Mesothelial cell of epicardium (in vitro differentiated cells): ENCODE measurements at places on chromosomes 1 and 21.

DNA sequence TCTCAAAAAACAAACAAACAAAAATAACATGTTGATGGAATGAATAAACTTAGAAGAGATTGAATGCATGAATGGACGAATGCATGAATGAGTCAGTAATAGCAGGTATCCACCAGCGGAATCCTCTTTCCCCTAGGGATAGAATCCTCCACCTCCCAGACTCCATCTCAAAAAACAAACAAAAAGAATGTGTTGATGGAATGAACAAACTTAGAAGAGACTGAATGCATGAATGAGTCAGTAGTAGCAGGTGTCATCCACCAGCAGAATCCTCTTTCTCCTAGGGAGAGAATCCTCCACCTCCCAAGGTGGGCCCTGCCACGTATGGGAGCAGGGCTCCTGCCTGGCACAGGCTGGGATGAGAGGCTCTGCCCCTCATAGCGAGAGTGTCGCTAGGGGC lies 26.8 kb upstream of the RNF19B start:
- no peak overlapping the region for H3K27ac ChIP-seq
- DNase-seq = no peak
- H3K4me1 ChIP-seq = peaks cover 25% of the 10 kb centered on the region

DNA sequence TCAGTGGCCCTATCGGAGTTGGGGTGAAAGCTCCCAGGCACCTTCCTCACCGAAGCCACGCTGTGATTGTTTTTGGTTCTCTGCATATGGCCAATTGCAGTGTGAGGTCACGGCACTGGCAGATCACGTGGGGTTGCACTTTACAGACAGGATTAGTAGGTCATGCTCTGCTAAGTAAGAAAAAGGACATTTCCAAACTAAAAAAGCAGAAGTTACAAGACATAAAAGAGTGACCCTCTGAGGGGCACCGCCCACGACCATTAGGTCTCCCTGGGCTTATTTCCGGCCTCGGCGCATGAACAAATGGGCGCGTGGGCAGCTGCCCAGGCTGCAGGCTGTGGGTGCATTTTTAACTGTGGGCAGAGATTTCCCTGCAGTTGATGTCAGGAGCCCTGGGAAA lies 2.0 kb downstream of the CAPN9 start:
- no peaks in the 10 kb centered on the region for H3K27me3 ChIP-seq
- peaks cover 31% of the 10 kb centered on the region for H3K4me1 ChIP-seq
- H3K36me3 ChIP-seq = no peaks in the 10 kb centered on the region
- DNase-seq = no peak
- H3K27ac ChIP-seq = no peak overlapping the region
- no peak overlapping the region for H3K4me3 ChIP-seq

- peaks cover 3% of the 10 kb centered on the region for H3K4me1 ChIP-seq
- H3K27me3 ChIP-seq = no peaks in the 10 kb centered on the region
- no peaks in the 10 kb centered on the region for H3K36me3 ChIP-seq
- no peak overlapping the region for H3K4me3 ChIP-seq
- H3K27ac ChIP-seq = no peak overlapping the region
- DNase-seq = no peak
Measured at GRCh38 chr21:45317398-45318145, 29.9 kb upstream of the POFUT2 start.

DNA sequence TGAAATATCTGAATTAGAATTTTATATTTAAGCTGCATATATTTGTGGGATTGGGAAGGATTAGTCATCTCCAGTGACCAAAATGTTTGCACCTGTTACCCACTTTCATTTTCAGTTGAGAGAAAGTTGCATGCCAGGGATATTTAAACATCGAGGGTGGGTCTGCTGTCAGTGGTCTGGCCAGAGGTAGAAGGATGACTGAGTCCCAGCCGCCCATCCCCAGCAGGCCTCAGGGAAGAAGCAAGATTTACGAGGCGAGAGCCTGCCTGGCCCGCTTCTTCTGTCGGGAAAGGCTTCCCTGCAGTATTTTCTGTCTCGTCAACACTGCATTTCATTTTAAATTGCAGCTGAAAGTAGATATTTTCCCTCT lies 1.4 kb upstream of the MAN1C1 start:
- no peak overlapping the region for H3K4me3 ChIP-seq
- H3K27me3 ChIP-seq = peaks cover 68% of the 10 kb centered on the region
- H3K36me3 ChIP-seq = no peaks in the 10 kb centered on the region

GRCh38 chr1:153801786-153802697 lies 26.8 kb downstream of the SLC27A3 start:
- H3K36me3 ChIP-seq = peaks cover 7% of the 10 kb centered on the region
- H3K27ac ChIP-seq = peak overlapping the region; percentile 56
- no peaks in the 10 kb centered on the region for H3K27me3 ChIP-seq
- DNase-seq = no peak
- no peaks in the 10 kb centered on the region for H3K4me1 ChIP-seq

DNA sequence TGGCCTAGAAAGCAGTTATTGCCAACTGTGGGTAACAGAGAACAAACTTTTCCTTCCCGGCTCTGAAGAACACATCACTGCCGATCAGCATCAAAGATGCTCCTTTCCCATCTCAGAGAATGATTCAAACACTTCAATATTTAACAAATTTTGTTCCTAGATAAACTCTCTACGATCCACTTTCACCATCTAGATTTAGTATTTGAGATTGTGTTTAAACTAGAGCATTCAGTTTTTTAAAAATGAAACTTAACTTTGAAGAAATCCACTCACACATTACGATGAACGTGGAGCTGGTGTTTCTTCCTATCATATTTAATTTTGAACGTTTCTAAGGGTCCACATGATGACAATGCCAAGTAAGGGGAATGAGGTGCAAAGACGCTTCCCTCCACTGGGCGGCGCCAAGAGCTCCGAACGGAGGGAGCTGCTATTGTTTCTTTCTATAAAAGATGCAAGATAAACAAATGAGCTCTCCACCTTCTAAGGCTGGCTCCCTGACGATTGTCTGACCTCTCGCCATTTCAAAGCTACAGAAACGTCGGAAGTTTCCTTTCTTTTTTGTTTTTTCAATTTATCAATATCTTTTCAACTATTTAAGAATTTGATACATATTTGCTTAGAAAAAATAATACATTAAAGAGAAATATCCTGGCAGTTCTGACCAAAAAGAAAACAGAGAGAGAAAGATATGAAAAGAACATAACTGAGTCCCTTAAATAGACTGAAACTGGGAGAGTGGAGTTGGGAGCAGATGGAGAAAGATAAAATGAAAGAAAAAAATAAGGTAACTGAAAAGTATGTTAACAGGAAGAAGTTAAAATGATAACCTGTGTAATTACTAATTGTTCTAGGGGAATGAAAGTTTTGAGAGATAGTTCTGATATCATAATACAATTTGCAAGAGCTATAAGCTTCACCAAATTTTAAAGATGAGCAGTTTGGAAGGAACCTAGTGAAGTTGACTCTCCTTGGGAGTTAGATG lies 4.4 kb upstream of the BARHL2 start:
- peaks cover 31% of the 10 kb centered on the region for H3K4me1 ChIP-seq
- H3K27ac ChIP-seq = no peak overlapping the region
- no peak overlapping the region for H3K4me3 ChIP-seq
- no peak for DNase-seq
- no peaks in the 10 kb centered on the region for H3K36me3 ChIP-seq

DNA sequence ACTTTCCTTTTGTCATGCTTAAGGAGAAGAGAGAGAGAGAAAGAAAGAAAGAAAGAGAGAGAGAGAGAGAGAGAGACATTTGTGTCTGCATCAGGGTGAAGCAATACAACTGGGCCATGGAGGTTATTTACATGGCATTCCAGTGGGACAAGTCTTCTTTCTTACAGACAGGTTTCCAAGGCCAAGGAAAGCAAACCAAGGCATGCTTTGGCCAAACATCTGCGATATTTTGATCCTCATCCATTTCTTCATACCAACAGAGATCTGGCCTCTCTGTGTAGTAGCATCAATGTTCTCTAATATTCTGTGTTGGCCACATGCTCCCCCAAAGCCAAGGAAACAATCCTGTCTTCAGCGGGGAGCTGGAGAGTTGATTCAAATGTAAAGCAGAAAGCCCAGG lies 292.1 kb downstream of the SETD4 start:
- H3K4me1 ChIP-seq = no peaks in the 10 kb centered on the region
- H3K27ac ChIP-seq = no peak overlapping the region
- no peak overlapping the region for H3K4me3 ChIP-seq
- H3K36me3 ChIP-seq = no peaks in the 10 kb centered on the region
- H3K27me3 ChIP-seq = peaks cover 11% of the 10 kb centered on the region
- no peak for DNase-seq

DNA sequence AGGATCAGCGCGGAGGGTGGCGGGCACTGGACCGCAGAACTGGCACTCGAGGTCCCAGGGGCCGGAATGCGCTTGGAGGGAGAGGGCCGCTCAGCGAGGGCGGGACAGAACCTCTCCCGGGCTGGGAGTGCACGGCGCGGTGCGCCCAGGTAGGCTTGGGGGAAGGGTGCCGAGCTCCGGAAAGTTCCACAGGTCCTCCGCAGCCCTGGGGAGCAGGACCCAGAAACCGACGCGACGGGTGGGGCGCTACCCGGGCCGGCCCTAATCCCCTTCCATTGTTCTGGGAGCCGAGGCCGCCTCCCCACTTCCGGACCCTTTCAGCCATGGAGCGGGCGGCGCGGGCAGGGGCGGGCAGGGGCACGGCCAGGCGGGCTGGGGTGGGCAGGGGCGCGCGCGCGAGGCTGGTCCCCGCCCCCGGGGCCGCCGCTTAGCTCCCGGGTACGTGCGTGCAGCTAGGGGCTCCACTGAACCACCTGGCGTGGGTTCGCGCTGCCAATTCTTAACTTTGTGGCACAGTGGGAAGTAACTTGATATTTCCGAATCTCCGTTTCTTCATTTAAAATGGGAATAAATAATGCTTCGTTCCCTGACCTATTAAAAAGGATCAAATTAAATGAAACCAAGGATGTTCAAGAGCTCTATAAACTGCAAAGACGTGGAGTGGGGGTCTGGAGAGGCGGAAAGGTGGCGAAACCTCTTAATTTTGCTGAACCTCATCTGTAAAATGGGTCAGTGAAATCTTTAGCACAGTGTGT lies 20.7 kb downstream of the LGR6 start:
- no peak overlapping the region for H3K27ac ChIP-seq
- peaks cover 49% of the 10 kb centered on the region for H3K27me3 ChIP-seq
- H3K36me3 ChIP-seq = no peaks in the 10 kb centered on the region
- DNase-seq = no peak
- peak overlapping the region; percentile 64 for H3K4me3 ChIP-seq

DNA sequence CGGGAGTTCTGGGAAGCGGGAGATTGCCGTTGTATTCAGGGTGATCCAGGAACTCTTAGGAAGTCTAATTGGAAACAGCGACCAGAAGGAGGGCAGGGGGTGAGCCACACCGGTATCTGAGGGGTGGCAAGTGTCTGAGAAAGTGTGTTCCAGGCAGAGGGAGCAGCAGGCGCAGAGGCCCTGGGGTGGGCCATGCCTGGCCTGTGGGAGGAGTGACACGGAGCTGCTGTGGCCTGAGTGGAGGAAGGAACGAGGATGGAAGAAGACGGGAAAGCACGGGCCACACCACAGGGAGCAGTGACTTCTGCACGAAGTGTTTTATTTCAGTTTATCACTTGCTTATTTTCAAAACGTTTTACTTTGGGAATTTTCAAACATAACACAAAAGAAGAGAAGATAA lies 11.3 kb downstream of the PER3 start:
- H3K4me3 ChIP-seq = no peak overlapping the region
- H3K27ac ChIP-seq = no peak overlapping the region
- no peaks in the 10 kb centered on the region for H3K27me3 ChIP-seq
- DNase-seq = no peak
- H3K36me3 ChIP-seq = peaks cover 42% of the 10 kb centered on the region

DNA sequence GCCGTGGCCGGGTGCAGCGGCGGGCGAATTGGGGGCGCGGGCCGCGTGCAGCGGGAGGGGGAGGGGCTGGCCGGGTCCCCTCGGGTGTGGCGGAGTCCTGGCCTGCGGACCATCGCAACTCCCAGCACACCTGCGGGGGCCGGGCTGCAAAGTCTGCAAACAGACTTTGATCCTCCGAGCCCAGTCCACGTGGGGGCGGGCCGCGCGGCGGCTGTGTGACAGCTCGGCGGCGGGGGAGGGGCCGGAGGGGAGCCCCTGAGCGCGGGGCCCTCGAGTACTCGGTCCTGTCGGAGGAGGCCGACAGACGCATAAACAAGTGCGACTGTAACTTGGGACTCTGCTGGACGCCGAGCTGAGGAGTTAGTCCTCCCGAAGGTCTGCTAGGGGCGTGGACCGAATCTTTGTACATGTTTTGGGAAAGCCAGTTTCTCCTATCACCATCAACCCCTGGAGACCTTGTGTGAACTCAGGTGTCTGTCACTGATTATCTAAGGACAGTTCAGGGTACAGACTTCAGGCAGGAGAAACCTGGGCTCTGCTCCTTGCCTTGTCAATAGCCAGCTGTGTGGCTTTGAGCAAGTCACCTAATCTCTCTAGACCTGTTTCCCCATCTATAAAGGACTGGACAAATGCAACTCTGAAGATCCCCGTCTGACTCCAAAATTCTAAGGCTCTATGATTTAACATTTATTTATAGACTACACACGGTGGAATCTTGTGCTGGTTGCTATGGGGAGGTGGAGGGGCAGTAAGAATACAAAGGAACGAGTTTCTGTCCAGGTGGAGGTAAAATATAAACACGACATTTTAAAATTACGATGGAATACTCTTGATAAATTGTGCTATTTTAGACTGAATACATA lies 710 bp upstream of the SLC30A1 start:
- peaks cover 2% of the 10 kb centered on the region for H3K36me3 ChIP-seq
- no peak for DNase-seq
- H3K4me3 ChIP-seq = peak overlapping the region; percentile 85
- H3K27ac ChIP-seq = peak overlapping the region; percentile 31
- H3K27me3 ChIP-seq = no peaks in the 10 kb centered on the region

GRCh38 chr1:119766374-119766794 lies 2.3 kb downstream of the HMGCS2 start:
- no peaks in the 10 kb centered on the region for H3K27me3 ChIP-seq
- peaks cover 2% of the 10 kb centered on the region for H3K36me3 ChIP-seq
- peaks cover 34% of the 10 kb centered on the region for H3K4me1 ChIP-seq
- no peak overlapping the region for H3K4me3 ChIP-seq
- no peak for DNase-seq
- H3K27ac ChIP-seq = peak overlapping the region; percentile 7

GRCh38 chr21:31750843-31751242 lies 18.9 kb upstream of the SCAF4 start:
- no peak for DNase-seq
- no peaks in the 10 kb centered on the region for H3K27me3 ChIP-seq
- peaks cover 6% of the 10 kb centered on the region for H3K36me3 ChIP-seq
- no peaks in the 10 kb centered on the region for H3K4me1 ChIP-seq

DNA sequence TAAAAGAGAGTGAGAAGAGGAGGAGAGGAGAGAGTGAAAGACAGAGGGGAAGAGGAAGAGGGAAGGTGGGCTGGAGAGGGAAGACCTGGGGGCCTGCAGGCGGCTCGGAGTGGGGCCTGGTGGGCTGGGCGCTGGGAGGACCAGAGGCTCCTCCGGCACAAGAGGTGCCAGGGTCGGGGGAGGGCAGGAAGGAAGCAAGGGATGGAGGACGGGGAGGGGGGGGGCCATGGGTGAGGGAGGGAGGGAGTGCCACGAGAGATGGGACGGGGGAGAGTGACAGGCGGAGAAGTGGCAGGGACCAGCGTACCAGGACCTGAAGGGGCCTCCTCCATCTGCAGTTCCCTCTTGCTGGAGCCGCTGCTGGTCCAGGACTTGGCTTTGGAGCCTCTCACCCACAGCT lies 87.7 kb downstream of the CASZ1 start:
- peaks cover 23% of the 10 kb centered on the region for H3K4me1 ChIP-seq
- H3K36me3 ChIP-seq = no peaks in the 10 kb centered on the region
- no peak overlapping the region for H3K4me3 ChIP-seq
- DNase-seq = no peak
- peaks cover 33% of the 10 kb centered on the region for H3K27me3 ChIP-seq
- no peak overlapping the region for H3K27ac ChIP-seq
